ENCODE measurements at places on chromosomes 4 and X.

GRCh38 chr4:6252051-6252450 is 17.6 kb upstream of the WFS1 start:
- no peak for DNase-seq
- peaks cover 4% of the 10 kb centered on the region for H3K4me1 ChIP-seq
- H3K4me3 ChIP-seq: no peak overlapping the region
- H3K27me3 ChIP-seq: peaks cover 25% of the 10 kb centered on the region
- no peak overlapping the region for H3K27ac ChIP-seq

DNA sequence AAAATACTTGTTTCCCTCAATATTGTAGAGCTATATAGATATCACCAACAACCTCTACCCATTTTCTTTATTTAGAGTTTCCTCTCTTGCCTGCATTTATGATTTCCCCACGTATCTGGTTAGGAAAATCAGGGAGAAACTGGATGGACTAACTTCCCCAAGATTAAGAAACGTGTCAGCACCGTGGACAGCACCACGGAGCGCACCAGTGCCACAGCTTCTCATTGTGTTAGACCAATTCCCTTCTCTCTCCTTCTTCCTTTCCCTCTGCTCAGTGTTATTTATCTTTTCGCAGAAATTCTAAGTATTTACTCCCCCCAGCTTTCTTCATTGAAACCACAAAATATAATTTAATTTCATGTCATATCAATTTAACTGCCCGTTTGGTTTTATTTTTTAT is 568.6 kb upstream of the BOD1L1 start:
- no peaks in the 10 kb centered on the region for H3K4me1 ChIP-seq
- H3K27ac ChIP-seq: no peak overlapping the region
- peak; percentile 19 for DNase-seq
- H3K4me3 ChIP-seq: no peak overlapping the region
- H3K27me3 ChIP-seq: no peaks in the 10 kb centered on the region

DNA sequence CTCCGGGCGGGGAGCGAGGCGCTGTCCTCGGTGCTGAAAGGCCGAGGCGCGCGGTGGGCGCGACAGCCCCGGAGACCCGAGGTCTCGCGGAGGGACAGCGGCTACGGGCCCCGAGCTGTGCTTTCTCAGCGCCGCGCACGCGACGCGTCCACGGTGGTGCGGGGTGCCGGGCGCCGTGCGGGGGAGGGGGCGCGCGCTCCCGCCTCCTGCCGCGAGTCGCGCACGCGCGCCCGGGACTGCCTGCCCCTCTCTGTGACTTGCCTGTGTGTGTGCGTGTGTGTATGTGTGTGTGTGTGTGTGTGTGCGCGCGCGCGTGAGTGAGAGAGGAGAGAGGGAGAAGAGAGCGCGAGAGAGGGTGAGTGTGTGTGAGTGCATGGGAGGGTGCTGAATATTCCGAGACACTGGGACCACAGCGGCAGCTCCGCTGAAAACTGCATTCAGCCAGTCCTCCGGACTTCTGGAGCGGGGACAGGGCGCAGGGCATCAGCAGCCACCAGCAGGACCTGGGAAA is at the start of gene GRIA2:
TSS of gene GRIA2 (plus strand) at position 358 of the 511 bp plus-strand sequence. CDS start 315 bp downstream, outside the sequence.
- peak within 1 kb of the TSS; percentile 41 for H3K27ac ChIP-seq
- H3K27me3 ChIP-seq: peaks cover 36% of the 10 kb centered on the region
- H3K4me3 ChIP-seq: no peak within 1 kb of the TSS
- DNase-seq: peak; percentile 26

- DNase-seq: no peak
- H3K4me3 ChIP-seq: no peak overlapping the region
- H3K4me1 ChIP-seq: no peaks in the 10 kb centered on the region
Measured at GRCh38 chr4:164768516-164768915, 14.6 kb downstream of the SMIM31 start.

DNA sequence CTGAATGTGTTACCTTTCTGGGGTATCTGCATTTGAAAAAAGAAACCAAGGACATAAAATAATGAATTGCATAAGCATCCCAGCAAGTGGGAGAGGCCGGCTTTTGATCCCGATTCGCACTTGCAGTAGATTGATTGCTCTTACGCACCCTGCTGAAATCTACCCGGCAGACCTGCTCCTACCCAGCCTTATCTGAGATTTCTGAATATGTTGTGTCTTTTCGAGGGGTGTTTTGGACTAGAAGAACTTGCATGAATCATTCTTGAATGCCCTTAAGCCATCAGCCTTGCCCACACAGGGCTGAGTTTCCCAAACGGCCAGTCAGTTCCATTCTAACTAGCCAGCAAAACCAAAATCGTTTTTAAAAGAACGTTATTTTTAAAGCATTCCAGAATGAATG is 174.4 kb upstream of the BCOR start:
- peaks cover 7% of the 10 kb centered on the region for H3K4me1 ChIP-seq
- H3K36me3 ChIP-seq: peaks cover 2% of the 10 kb centered on the region
- no peaks in the 10 kb centered on the region for H3K27me3 ChIP-seq

DNA sequence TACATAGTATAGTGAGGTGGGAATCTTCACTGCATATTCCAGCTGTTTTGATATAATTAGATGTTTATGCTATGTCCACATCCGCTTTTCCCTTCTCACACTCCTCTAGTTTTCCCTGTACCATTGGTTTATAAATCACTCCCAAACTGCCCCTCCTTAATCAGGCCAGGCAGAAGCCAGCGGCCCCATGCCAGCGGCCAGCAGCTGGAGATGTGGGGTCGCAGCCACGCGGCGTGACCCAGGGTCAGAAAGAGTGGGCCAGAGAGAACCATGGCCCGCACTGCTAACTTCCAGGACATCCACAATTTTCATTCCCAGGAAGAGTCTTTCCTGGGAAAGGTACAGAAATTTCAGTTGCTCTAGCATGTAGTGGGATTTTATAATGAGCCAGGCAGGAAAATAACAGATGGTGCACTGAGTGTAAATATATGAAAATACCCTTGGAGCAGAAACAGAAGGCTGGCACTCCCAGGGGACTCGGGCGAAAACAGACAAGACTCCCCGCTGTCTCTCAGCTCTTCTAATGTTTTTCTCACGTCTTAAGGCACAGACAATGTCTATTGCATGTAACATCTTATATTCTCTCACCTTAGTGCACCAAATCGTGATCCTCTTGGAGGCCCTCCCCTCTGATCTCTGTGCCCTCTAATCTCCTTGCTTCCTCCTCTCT is 145.9 kb upstream of the ZFP42 start:
- DNase-seq: no peak
- no peak overlapping the region for H3K27ac ChIP-seq
- no peaks in the 10 kb centered on the region for H3K36me3 ChIP-seq
- H3K4me3 ChIP-seq: no peak overlapping the region

DNA sequence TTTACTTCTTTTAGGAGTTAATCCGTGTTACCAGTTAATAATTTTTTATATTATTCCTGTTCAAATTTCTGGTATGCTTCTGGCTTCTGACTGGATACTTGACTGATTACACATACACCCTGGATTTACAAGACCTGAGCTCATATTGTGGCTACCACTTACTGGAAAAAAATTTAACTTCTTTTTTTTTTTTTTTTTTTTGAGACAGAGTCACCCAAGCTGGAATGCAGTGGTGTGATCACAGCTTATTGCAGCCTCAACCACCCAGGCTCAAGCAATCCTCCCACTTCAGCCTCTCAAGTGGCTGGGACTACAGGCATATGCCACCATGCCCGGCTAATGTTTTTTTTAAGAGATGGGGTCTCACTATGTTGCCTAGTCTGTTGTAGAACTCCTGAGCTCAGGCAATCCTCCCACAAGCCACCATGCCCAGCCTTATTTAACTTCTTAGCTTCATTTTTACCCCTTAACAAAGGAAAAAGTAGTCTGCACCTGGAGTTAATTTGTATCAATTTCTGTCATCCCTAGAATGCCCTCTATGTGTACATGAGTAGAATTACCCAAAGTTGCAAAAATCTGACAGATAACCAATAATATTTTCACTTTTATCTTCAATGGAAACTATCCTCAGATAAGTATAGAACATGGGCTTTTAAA is 50.3 kb downstream of the TMEM165 start:
- peaks cover 20% of the 10 kb centered on the region for H3K36me3 ChIP-seq
- H3K27ac ChIP-seq: no peak overlapping the region
- H3K4me1 ChIP-seq: peaks cover 12% of the 10 kb centered on the region
- H3K4me3 ChIP-seq: no peak overlapping the region

DNA sequence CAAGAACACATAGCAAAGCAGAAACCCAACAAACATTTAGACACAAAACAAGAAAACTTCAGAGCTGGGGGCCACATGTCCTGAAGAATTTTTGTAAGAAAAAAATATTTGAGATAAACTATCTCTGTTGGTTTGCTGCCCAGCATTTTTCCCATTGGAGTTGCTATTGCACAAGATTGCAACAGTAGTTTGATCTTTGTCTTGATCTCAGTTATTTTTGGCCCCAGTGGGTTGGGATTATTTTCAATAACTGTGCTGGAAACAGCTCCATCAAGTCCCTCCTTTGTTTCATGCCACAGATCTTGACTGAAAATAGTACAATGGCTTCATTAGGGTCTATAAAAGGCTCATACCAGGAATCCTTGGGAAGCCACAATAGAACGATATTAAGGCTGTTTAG is 103.8 kb upstream of the RAI2 start:
- H3K27me3 ChIP-seq: no peaks in the 10 kb centered on the region
- no peak overlapping the region for H3K27ac ChIP-seq
- no peak overlapping the region for H3K4me3 ChIP-seq

DNA sequence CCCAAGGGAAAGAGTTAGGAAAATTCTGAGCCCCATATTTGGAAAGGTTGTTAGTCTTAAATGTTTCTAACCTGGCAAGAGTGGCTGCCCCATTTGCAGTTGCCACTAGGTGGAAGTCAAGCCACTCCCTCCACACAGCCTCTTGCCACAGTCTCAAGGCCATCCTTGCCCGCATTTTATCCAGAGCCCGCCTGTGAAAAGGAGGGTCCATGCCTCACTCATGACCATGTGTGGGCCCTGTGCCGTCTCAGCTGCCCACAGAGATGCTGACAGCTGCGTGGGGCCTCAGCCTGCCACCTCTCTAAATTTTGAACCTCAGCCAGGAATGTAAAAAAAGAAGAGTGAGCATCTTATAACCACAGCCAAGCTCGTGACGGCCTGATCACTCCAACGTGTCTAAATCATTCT is 201.5 kb upstream of the FAM241A start:
- peaks cover 7% of the 10 kb centered on the region for H3K27me3 ChIP-seq
- DNase-seq: no peak
- H3K27ac ChIP-seq: no peak overlapping the region

- H3K36me3 ChIP-seq: no peaks in the 10 kb centered on the region
- no peaks in the 10 kb centered on the region for H3K27me3 ChIP-seq
- H3K4me1 ChIP-seq: peaks cover 4% of the 10 kb centered on the region
- DNase-seq: no peak
Measured at GRCh38 chrX:42715701-42716262, 62.2 kb downstream of the PPP1R2C start.

DNA sequence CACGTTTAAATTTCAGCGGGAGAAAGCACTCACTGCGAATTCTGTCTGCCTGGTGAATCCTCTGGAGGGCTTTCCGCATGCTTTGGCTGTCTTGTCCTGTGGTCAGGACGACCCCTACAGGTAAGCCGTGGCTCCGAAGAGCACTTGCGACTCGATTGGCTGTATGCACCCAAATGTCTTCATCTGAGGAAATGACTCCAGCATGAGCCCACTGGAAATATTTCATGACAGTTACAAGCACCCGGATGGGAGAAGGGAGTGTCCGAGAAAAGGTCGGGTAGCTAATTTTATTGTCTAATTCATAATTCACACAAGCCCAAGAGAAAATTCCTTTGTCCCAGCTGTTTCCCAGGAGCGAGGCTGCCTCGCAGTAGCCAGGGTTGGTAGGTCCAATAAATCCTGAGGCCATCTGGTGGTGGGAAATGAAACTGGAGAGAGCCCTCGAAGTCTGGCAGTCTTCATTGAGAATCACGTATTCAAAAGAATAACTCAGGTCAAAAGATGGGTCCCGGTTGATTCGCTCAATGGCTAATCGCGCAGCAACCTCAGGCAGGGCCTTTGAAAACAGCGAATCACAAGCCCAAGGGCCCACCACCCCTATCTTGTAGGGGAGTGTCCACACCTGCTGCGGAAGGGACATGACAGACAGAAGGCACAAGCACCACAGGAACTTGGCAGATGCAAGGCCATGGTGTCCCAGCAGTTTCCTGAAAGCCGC is 6.6 kb downstream of the GUCY2F start:
- DNase-seq: no peak
- H3K27me3 ChIP-seq: no peaks in the 10 kb centered on the region
- no peak overlapping the region for H3K4me3 ChIP-seq
- no peaks in the 10 kb centered on the region for H3K36me3 ChIP-seq

DNA sequence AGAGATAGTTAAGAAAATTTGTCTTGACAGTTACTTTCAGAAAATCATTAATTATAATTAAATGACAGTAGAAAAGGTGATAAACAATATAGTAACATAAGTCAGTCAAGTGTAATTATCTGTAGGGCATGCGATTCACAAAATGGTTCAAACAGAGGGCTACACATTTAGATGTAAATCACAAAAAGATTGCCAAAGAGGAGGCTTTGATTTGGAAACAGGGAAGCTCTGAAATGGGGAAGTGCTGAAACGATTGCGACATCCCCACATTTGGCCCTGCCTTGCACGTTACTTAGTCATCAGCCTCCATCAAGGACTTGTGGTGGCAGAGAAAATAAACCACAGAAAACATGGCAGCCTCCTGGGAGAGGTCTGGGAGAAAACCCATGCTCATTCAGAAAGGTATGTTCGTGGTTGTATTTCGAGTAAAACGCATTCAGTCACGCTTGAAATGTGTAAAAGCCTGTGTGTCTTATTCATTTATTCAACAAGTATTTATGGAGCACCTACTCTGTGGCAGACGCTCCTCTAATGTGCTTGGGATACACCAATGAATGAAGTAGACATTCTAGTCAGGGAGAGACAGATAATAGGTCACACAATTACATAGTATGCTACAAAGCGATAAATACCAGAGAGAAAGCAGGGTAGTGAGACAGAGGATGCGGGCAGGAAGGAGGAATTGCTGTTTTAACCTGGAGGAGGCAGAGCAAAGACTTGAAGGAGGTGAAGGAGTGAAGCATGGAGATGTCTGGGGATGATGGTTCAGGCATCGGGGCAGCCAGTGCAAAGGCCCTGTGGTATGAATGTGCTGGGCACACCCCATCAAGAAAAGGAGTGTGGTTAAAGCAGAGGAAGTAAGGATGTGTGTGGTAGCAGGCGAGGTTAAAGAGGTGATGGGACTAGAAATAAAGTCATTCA is 7.8 kb downstream of the RBM47 start:
- H3K36me3 ChIP-seq: peaks cover 4% of the 10 kb centered on the region
- peak; percentile 33 for DNase-seq
- peaks cover 42% of the 10 kb centered on the region for H3K4me1 ChIP-seq
- H3K27me3 ChIP-seq: peaks cover 5% of the 10 kb centered on the region
